ENCODE measurements at places on chromosomes 16 and 17.

- DNase-seq, result no peak
These were observed 4.8 kb downstream of the PRSS53 start for GRCh38 chr16:31083981-31084380.

- no peak for DNase-seq
These were observed 300.1 kb downstream of the FOXL1 start for GRCh38 chr16:86878236-86879080.

GRCh38 chr17:35313875-35314409 is 59.5 kb downstream of the SLFN11 start:
- DNase-seq, result no peak

DNA sequence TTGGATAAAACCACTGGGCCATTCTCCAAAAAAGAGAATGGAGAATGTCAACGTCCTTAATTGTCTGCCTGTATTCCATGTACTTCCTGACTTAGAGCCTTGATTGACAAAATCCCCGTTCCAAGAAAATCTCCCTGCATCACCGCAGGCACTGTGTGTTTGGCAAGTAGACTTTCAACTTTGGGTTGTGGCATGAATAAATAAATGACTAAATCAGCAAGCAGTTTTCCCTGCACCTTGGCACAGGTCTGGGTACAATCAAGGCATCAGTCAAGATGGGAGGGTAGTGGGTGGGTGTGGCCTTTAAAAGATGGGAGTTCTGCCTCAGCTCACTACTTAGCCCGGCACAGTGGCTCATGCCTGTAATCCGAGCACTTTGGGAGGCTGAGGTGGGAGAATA is 248.5 kb upstream of the RPL38 start:
- DNase-seq, result no peak

DNA sequence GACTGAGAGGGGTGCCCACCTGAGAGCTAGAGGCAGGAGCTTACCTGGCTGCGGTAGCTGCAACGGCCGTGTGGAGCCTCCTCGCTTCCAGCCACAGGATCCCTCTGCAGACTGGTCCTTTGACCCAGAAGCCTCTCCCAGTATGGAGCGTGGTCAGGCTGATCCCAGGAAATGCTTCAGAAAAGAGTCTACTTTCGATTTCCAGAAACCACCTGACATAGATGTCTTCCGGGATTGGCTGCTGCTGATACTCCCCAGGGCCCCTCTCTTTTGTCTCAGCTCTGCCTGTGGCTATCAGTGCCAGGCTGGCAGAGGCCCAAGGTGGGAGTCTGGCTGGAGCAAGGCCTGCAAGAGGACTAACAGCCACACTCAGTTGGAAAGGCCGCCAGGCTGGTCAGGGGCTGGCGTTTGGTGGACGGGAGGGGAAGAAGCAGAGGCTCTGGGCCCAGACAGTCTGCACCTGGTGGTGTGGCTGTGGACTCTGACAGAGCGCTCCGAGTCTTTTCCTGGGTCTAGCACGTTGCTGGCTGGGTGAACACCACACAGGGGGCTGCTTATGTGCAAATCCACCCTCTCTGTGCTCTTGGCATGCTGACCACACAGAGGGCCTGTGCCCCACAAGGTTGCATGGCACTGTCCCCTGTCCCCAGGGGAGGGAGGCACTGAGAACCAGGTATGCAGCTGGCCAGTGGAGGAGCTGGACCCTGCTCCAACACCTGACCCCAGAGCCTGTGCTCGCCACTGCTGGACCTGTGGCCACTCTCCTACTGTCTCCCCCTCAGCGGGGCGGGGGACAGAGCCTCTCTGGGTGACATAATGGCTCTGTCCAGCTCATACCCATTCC is at the start of gene LGALS3BP:
TSS of gene LGALS3BP (minus strand) at position 144 of the 844 bp plus-strand sequence. CDS start 2,732 bp downstream, outside the sequence.
- DNase-seq, result peak; percentile 18

DNA sequence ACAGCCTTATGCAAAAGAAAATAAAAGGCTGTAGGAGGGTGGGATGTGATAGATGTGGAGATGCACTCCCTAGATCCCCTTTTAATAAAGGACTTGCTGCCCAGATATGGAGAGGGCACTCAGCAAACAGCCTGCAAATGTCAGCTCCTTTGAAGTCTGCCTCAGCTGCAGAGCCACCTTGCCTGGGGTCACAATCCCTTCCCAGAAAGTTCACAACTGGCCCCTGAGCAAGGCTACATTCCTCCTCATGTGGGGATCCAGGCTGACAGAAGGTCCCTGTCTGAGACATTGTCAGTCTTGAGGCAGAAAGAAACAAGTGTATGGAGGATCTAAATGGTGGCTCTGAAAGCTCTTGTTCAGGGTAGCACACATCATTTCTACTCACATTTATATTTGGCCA is 36.1 kb downstream of the SLFN11 start:
- no peak for DNase-seq

GRCh38 chr17:8426094-8426720 is 9.5 kb upstream of the NDEL1 start:
- DNase-seq, result no peak

DNA sequence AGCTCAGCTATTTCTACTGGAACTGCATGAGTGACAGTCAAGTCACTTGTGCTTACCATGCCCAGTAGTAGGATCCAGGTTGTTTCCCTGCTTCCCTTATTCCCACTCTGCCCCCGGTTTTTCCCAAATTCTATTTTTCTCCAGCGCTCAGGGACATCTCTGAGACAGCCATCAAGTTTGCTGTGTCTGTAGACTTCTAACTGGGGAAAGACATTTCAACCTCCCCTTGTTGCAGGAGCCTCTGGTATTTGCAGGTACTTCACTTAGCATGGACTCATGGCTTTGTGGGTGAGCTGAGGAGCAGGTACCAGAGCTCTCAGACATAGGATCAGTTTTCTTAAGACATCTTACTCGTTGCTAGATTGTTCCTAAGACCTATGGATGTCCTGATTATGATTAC is 801.6 kb upstream of the RBFOX1 start:
- DNase-seq, result no peak

DNA sequence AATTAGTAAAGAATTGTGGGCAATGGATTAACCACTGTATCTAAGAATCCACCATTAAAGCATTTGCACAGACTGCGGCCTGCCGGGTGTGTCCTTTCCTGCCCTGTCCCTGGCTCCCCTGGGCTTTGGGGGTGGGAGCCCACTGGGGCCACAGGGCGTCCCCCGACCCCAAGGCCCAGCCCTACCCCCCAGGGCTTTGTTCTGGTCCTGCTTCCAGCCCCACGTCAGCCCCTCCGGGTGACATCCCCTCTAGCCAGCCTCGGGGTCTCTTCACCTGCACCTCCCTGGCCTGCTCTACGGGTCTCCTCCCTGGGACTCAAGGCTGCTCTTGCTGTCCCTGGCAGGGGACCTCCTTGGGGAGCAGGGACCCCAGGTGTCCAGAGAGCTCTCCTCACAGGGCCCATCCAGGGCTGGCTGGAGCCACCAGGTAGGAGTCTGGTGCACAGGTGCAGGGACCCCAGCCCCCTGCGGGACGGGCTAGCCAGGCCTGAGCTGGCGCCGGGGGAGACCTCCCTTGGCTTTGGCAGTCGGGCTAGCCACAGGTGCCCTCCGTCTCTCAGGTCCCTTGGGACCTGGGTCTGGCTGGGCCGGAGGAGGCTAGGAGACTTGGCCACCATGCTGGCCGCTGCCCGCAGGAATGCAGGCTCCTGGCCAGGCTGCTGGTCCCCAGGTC is 6.4 kb upstream of the BAIAP3 start:
- DNase-seq, result no peak

GRCh38 chr16:2686912-2687507 is 4.7 kb downstream of the KCTD5 start:
- no peak for DNase-seq

DNA sequence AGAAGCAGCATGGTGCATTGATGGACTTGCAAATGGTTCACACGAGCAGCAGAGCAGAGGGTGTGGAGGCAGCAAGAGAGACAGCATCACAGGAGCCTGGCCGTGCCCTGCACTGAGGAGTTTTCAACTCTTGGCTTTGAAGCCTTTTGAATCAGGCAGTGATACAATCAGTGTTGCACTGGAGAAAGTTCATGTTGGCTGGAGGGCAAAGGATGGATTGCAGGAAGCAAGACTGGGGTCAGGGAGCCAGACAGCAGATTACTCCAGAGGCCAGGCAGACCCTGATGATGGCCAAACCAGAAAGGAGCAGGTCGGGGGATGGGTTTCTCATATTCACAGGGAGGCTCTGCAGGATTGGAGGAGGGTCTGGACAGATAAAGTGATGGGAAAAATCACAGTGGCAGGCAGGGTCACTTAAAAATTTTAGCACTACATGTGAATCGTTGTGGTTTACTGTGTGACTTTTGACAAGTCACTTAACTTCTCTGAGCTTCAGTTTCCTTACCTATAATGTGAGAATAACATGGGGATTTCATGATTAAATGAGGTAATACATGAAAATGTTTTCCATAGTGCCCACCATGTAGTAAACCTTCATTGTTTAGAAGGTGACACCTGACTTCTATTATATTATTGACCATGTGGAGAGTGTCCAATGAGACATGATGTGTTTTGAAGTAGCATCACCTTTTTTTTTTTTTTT is 125.3 kb downstream of the SALL1 start:
- DNase-seq, result no peak

GRCh38 chr17:77372444-77373298 is 231.9 kb downstream of the SEC14L1 start:
- DNase-seq, result no peak

DNA sequence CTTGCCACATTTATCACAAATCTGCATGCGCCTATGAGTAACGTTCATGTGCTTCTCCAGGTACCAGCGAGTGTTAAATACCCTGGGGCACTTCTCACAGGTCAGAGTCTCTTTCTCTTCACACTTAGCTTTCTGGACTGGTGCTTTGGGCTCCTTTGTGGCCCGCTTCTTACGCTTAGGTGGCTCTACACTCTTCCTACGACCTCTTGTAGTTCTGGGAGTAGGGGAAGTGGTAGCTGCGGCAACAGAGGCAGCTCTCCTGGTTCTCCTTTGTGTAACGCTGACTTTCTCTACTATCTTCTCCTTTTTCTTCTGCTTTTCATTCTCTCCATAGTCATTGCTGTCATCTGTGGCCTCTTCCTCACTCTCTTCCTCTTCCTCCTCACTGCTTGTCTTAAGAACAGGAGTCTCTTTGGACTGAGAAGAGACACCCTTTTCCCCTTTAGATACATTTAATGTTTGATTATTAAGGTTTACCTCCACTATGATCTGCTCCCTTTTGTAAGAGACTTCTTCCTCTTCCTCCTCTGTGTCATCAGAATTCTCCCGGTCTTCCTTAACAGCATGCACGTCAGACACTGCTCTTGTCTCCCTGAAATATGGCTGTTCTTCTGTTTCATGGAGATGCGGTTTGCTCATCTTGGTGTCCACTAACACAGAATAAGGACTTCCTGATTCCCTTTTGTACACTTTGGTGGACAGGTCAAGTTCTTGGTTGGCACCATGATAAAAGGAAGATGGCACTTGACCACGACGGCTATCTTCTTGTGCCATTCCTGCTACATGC is 45.0 kb downstream of the ZNF652 start:
- no peak for DNase-seq

DNA sequence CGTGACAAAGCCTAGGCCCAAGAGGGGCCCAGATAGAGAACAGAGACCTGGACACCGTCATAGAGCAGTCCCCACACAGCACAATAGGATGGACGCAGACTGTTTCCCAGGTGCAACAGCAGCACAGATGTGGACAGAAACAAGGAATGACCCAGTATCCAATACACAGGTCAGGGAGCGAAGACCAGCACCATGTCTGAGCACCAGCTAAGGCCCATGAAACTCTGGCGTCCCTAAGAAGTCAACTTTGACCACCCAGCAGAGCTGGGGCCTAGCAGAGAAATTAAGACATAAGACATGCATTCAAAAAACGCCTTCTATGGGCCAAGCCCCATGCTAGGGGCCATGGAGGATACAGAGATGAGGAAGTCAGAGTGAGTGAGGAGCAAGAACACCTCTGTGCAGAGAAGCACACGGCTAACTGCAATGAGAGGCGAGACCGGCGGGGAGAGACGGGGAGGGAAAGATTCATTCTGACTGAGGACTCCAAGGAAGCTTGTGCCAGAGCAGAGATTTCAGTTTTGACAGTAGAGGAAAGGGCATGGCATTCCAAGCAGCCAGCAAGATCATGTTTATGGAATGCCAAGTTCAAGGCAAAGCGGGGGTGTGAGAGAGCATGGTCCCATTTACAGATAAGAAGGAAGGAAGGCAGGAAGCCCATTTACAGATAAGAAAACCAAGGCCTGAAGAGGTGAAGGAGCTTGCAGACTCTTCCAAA is 50.8 kb downstream of the PITPNM3 start:
- DNase-seq, result no peak

- no peak for DNase-seq
These were observed 1.2 kb upstream of the HEXIM1 start for GRCh38 chr17:45146890-45147580.

DNA sequence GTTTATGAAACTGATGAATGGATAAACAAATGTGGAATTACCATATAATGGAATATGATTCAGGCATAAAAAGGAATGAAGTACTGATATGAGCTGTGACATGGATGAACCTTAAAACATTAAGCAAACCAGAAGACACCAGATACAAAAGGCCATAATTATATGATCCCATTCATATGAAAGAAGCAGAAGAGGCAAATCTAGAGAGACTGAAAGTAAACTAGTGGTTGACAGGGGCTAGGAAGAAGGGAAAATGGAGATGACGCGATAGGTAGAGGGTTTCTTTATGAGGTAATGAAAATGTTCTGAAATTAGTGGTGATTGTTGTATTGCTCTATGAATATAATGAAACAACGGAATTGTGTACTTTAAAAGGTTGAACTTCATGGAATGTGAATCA is 88.4 kb downstream of the HIC1 start:
- no peak for DNase-seq

GRCh38 chr17:67390646-67391361 is 13.7 kb downstream of the PITPNC1 start:
- no peak for DNase-seq

DNA sequence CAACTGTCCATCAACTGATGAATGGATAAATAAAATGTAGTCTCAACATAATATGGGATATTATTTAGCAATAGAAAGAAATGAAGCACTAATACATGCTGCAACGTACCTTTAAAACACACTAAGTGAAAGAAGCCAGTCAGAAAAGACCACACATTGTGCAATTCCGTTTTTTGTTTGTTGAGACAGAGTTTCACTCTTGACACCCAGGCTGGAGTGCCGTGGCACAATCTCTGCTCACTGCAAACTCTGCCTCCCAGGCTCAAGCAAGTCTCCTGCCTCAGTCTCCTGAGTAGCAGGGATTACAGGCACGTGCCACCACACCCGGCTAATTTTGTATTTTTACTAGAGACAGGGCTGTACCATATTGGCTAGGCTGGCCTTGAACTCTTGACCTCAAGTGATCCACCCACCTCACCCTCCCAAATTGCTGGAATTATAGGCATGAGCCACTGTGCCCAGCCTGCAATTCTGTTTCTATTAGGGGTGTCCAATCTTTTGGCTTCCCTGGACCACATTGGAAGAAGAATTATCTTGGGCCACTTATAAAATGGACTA is 40.1 kb downstream of the SCNN1B start:
- DNase-seq, result no peak

Data from NCI-H1930 (cell line).